Activated CD8-positive, alpha-beta memory T cell treated with anti-CD3 and anti-CD28 coated beads, Interleukin-2, amount 50 U/mL, for 48 hours (primary cell): ENCODE measurements at places on chromosomes 7 and 10.

DNA sequence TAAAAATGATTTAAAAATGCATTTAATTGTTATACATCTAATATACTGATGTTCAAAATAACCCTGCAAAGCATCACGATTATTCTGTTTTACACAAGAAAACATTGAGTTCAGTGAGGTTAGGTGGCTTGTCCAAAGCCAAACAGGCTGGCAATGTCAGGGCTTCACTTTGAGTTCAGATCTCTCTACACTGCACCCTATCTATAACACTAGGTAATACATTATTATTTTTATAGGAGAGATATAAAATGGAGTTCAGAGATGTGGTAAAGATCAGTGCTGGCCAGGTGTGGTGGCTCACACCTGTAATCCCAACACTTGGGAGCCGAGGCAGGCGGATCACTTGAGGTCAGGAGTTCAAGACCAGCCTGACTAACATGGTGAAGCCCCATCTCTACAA, 165.9 kb upstream of the MYO3A start:
- DNase-seq: no peak

- no peak for DNase-seq
These were observed 1.3 kb downstream of the RFC2 start for GRCh38 chr7:74252893-74253292.

- DNase-seq: no peak
These were observed 213.6 kb downstream of the RPS24 start for GRCh38 chr10:78247266-78247665.

DNA sequence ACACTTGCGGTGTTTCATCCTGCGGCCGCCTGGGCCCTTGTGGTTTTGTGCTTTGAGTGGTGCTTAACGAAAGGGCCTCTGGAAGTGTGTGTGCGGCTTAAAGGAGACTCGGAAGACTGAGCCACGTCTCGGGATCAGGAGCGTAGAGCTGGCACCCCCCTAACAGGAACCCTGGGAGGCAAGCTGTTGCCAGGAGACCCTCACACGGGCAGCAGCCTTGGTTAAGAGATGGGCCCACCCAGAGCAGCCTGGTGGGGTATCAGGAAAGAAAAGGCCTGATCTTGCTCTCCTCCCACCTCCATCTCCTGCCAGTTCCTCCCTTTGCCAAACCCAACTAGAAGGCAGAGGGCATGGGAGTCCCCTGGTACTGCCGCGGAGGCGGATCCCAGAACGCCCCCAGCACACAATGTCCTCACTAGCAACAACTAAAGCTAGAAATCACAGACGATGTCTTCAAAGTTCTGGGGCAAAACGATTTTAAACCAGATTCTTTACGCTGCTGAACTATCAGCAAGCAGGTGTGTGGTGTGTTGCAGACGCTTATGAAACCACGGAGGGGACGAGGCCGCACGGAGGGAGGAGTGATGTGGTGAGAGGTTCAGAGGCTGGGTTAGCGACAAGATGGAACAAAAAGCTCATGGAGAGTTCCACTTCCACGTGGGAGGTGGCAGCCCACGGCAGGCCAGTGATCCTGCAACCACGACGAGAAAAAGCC, 67.0 kb upstream of the INPP5A start:
- peak; percentile 53 for DNase-seq

DNA sequence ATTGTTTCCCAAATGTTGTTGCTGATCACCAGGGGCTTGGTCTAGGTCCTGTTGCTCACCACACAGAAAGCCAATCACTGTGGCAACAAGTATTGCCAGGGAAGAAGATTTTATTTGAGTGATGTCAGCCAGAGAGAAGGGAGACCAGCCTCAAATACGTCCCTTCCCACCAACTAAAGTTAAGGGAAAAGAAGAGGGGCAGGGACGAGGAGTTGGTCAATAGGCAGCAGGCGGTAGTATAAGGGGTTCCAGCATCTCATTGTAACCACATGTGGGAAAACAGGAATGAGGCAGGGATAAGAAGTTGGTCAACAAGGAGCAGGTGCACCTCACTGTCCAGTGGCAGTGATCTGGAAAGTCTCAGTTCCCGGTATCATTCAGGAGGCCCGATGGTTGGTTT, 138.9 kb upstream of the KCNMA1 start:
- no peak for DNase-seq

DNA sequence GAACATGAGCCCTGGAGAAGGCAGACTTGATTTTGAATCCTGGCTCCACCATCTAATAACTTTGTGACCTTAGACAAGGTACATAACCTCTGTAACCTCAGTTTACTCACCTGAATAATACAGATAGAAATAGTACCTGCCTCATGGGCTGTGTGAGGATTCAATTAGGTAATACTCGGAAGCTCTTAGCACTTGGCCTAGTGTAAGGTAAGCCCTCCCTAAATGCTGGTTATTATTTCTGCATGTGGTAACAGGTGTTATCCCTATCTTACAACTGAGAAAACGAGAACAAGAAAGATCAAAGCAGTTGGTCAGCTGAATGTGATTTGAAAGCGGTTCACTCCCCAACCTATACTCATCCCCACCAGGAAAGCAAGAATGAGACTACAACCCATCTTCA, 28.7 kb upstream of the ACSL5 start:
- DNase-seq: no peak

- DNase-seq: peak; percentile 53
These were observed 57.1 kb upstream of the RHOBTB1 start for GRCh38 chr10:61000769-61001730.
